HT-29 (cell line): ENCODE measurements at places on chromosomes 5 and 9. TPM values are rescaled to one million over a fixed set of nuclear protein-coding genes. Genes with fewer than 3 reads are reported as not detected.

- peak; percentile 51 for DNase-seq
These were observed 156.7 kb upstream of the TLX3 start for GRCh38 chr5:171152382-171152781.

The CYLC2 gene
- total RNA-seq, result not detected in 2 replicates

DNA sequence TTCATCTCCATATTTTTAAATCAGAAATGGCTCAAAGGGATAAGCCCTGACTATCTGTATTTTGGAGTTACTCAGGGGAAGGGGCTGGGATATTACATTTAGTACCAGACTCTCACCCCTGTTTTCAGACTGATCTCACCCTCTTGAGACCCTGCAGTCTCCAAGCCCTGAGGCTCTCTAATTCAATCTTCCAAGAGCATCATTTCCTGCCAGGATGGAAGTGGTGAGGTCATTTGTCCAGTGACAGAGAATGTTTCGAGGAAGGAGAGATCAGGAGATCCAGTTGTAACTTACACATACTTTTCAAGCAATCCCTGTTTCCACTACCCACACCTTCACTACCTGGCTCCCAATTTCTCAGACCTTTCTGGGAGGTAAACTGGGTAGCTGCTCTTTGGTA lies 295.5 kb upstream of the EFNA5 start:
- DNase-seq, result no peak

DNA sequence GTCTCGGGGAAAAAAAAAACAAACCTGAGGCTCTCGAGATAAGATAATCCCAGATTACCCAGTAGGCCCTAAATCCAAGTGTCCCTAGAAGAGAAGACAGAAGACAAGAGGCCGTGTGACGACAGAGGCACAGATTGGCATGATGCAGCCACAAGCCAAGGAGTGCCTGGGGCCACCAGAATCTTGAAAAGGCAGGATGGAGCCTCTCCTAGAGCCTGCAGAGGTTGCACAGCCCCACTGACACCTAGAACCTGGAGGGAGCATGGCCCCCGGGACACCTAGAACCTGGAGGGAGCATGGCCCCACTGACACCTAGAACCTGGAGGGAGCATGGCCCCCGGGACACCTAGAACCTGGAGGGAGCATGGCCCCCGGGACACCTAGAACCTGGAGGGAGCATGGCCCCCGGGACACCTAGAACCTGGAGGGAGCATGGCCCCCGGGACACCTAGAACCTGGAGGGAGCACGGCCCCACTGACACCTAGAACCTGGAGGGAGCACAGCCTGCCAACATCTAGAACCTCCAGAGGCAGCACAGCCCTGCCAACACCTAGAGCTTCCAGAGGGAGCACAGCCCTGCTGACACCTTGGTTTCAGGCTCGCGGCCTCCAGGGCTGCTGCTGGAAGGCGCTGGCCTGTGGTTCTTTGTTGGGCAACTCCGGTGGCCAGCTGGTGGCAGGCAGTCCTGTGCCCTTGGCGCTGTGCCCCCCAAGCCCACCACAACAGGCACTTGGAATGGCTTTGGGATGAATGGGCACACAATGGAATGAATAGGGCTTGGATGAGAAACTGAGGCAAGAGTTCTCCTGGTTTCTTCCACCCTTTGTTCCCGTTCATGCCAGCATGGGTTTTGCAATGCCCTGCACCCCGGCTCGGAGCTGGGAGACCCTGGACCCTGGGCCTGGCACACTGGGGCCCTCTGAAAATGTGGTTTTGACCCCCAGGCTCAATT lies 39.2 kb downstream of the VAV2 start:
- DNase-seq, result no peak

DNA sequence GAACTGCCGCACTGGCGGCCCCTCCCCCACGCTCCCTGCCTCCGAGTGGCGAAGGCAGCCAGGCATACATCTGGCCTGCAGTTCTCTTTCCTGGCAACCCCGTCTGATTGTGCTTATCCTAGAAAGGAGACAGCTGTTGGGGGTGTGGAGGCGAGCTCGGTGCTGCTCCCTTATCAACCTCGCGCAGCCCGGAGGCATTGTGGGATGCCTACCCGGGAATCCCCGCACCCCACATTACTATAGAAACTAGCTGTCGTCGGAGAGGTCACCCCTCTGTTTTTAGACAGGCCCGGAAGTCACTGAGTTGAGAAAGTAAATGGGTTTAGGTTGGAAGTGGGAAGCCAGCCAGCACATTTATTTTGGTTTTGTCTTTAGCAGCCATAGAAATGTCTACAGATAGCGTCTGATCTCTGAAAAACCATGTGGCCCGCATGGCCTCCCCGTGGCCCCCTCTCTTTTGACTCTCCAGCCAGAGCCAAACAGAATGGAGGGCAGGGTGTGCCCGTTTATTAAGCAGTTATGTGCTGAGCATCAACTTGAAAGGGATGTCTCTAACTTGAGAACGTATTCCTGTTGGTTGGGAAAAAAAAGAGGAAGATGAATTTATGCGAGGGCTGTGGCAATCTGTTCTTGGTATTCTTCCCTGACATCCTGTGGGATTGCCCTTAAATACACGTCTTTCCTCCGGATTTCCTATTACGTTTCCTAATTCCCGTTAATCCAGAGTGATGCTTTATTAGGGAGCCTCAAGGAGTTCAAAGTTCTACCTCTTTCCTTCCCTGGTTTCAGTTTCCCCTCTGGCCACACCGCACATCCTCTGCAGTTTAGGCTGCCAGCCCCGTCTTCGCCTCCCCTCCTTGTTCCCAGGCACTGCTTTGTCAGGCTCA lies 3.9 kb downstream of the STC2 start:
- DNase-seq, result no peak

DNA sequence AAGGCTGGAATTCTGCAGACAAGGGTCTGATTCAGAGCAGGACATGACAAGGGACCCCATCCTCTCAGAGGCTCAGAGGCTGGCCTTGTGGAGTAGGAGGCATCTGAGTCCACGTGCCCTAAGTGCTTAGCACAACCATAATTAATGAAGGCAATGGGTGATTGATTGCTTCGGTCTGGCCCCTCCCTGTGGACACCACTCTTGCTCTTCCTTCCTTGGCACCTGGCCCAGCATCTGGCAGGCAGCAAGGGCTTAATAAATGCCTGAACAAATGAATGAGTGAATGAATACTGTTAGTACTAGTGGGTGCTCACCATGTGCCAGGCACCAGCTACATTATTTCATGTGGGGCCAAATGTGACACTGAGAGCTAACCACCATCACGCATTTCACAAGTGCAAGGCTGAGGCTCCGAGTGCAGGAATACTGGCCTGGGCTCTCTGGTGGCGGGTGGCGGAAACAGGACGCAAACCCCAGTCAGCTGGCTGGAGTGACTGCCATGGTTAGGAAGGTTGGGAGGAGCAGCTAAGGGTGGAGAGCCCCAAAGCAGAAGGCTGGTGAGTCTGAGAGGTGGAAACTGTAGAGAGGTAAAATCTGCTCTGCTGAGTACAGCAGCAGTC lies 53.6 kb downstream of the ASS1 start:
- DNase-seq, result peak; percentile 11

- no peak for DNase-seq
These were observed 533.2 kb upstream of the SEMA6A start for GRCh38 chr5:117107859-117108258.

- DNase-seq, result peak; percentile 40
These were observed 60.7 kb downstream of the PRRT1B start for GRCh38 chr9:131605770-131606590.

DNA sequence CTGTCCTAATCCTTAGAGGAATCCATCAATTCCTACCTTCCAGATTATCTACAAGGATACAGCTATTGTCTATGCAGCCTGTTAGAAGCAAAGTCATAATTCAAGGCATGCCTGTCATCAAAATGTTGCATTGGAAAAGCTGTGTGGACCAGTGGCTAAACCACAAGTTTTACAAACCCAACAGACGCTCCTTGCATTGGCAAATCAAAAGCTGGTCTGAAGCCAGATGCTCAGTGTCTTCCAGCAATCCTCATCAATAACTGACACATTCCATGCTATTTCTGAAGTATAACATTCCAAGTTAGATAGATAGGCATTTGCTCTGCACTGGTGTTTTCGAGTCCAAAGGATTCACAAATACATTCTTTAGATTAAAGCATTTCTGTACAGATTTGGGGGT lies 213.6 kb downstream of the EBF1 start:
- no peak for DNase-seq

DNA sequence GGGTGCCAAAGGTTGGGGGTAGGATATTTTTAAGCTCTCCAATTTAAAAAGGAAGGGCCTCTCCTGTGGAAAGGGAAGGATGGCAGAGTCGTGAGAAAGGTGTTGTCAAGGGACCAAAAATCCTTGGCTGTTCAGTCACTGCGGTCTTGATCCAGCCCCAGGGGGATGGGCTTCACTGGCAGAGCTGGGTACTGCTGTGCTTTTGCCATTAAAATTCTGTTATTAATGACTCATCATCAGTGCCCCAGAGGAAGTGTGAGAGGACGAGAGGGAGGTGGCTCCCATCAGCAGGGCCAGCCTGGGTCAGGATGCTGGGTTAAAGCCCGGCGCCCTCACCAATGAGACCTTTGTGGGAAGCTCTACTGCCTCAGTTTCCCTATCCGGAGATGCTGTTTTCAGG lies 16.7 kb downstream of the PCDH12 start:
- DNase-seq, result no peak

- peak; percentile 50 for DNase-seq
These were observed 417.9 kb downstream of the NR2F1-AS1 start for GRCh38 chr5:93163010-93163663.
